Activated CD8-positive, alpha-beta memory T cell treated with anti-CD3 and anti-CD28 coated beads for 1 hour (primary cell): ENCODE measurements at places on chromosomes 16 and 17.

DNA sequence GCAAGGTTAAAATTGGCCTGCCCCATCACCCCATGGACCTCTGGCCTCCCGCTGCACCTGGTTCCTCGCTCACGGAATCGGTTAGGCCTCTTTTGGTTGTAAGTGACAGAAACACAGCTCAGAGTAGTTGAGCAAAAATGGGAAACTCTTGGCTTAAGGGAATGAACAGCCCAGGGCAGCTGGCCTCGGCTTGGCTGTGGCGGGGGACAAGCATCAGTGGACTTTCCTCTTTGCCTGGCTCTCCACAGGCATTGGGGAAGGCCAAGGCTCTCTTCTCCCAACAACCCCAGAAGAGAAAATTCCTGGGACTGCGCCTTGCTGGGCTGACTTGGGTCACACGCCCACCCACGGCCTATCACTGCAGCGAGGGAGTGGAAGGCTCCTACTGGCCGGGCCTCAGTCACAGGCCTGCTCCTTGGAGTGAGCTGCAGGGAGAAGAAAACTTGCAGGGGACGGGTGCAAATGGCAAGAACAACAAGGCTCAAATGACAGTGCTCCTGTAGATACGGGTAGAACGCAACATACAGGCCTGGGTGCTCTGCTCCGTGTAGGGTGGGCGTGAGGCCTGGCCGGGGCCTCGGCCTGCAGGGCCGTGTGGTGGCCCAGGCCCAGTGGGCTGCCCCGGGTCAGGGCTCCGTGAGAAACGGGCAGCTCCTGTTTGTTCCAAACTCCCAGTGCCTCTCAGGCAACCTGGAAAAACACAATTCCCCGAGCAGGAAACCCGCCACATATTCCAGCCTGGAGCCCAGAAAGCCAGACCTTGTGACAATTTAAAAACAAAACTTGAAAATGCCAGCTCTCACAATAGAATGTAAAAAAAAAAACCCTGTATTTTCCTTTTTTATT is 25.0 kb upstream of the ATP2A3 start:
- no peak for DNase-seq

DNA sequence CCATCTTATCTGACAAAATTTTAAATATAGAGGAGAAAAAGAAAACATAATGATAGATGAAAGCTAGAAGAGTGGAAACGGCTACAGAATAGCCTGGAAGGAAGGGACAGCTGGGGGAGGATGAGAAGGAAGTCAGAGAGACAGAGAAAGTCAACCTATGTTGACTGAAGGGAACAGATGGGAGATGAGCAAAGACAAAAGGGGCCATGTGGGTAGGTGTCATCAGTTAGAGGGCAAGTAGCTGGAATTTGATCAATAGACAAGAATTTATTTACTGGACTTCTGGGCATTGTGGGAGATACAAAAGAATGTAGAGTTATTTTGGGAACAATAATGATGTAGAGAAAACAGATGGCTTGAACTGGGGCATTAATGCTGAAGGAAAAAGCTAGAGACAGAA is 194.4 kb downstream of the ANKFN1 start:
- DNase-seq, result no peak

DNA sequence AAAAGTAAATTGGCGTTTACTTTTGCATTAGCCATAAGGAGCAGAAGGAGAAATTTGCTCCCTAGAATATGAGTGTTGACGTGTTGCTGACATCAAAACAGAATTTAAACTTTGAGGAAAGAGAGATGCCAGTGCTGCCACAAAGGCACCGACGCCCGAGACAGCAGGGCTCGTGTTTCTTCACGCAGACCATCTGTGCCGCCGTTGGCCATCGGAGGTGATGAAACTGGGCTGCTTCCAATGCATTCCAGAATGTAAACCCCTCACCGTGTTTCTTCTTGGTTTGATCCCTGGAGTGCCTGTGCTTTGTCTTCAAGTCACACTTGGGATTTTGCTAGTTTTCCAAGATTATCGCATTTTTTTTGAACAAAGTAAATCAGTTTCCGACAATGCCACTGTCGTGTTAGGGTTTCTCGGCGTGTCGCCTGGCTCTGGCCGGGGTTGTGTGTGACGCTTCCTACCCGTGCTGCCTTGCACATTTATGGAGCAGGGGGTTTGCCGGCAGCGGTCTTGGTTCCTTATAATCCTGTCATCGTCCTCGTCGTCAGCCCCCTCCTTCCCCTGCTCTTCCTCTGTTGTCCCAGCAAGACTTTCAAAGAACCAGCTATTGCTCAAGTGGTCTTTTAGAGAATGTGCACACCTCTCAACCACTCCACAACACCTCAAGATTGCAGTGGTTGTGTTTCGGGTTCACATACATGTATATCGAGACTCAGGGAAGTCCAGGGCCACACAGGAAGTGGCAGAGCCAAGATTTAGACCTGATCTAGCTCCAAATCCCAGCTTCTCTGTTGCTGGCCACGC is 103.9 kb downstream of the METRNL start:
- DNase-seq, result no peak

DNA sequence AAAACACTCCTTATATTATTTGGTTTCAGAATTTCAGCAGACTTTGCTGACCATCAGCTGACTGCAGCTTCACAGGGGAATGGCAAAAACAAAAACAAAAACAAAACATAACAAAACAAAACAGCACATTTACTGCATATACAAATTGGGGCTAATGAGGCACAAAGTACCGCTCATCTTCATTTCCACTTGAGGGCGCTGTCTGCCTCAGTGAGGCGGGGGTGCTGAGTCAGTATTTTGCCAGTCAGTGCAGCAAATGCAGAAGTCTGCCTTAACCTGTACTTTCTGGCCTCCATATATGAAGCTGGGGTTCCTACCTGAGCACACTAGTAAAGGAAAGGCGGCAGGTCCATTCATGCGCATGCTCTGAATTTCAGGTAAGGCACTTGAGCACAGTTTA is 13.5 kb upstream of the DYNLRB2 start:
- DNase-seq, result no peak

DNA sequence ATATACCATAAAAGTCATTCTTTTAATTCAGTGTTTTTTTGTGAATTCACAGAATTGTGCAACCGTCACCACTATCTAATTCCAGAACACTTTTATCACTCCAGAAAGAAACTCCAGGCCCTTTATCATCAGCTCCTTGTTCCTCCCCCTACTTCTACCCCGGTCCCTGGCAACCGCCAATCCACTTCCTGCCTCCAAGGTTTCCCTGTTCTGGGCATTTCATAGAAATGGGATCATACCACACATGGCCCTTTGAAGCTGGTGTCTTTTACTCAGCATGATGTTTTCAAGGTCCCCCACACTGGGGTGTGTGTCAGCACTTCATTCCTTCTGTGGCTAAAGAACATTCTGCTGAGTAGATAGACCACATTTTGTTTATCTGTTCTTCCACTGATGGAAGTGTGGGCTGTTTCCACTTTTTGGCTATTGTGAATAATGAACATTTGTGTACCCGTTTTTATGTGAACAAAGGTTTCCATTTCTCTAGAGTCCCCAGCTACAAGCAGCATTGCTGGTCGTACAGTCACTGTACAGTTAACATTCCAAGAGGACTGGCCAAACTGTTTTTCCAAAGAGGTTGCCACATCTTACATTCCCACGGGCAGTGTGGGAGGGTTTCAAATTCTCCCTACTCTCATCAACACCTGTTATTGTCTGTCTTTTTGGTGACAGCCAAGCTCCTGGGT is 75.8 kb upstream of the ZNF469 start:
- DNase-seq, result no peak

GRCh38 chr16:4610011-4611005 is 4.4 kb downstream of the UBALD1 start:
- no peak for DNase-seq

GRCh38 chr17:20934288-20934687 is 108.5 kb downstream of the USP22 start:
- DNase-seq, result no peak

GRCh38 chr17:83057793-83058265 is 21.6 kb upstream of the METRNL start:
- no peak for DNase-seq

DNA sequence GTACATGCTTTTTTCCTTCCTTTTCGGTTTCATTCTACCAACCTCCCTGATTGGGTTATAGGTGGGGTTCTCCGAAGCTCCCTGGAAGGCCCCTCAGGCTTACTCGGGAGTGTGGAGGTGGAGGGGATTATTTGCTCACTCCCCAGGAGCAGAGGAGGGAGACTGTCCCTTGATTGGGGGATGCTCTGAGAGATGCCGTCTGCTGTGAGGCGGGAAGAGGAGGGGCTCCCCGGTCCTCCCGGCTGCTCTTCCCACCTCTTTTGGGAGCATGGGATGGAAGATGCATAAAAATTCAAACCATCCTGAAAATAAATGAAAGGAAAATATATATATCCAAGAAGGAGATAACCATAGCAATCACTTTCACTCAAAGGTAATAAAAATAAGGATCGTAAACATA is 16.1 kb upstream of the RPTOR start:
- no peak for DNase-seq

DNA sequence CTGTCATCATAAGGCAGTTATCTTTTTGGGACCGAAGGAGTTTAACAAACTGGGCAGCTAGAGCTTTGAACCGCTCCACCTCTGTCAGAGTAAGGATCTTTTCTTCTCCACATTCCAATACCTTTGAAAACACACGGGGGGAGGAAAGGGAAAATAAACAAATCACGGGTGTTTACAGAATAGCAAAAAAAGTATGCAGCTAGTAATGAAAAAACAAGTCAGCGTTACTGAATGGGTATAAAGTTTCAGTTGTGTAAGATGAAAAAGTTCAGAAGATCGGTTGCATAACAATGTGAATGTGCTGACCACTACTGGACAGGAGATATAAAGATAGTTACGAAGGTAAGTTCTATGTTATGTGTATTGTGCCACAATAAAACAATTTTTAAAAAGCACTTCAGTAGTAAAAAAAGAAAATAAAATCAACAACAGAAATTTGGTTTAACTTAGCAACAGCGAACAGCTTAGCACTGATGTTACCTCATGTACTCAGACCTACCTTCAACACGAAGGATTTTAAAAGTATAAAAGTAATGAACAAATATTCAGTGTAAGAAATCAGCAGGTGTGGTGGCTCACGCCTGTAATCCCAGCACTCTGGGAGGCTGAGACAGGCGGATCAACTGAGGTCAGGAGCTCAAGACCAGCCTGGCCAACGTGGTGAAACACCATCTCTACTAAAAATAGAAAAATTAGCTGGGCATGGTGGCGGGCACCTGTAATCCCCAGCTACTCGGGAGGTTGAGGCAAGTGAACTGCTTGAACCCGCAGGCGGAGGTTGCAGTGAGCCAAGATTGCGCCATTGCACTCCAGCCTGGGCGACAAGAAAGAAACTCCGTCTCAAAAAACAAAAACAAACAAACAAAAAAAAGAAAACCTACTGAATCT is 34.3 kb downstream of the MARF1 start:
- DNase-seq, result no peak

GRCh38 chr16:68328860-68329390 is 18.1 kb downstream of the PRMT7 start:
- no peak for DNase-seq

- no peak for DNase-seq
These were observed 82.2 kb downstream of the SPECC1 start for GRCh38 chr17:20091174-20092029.

DNA sequence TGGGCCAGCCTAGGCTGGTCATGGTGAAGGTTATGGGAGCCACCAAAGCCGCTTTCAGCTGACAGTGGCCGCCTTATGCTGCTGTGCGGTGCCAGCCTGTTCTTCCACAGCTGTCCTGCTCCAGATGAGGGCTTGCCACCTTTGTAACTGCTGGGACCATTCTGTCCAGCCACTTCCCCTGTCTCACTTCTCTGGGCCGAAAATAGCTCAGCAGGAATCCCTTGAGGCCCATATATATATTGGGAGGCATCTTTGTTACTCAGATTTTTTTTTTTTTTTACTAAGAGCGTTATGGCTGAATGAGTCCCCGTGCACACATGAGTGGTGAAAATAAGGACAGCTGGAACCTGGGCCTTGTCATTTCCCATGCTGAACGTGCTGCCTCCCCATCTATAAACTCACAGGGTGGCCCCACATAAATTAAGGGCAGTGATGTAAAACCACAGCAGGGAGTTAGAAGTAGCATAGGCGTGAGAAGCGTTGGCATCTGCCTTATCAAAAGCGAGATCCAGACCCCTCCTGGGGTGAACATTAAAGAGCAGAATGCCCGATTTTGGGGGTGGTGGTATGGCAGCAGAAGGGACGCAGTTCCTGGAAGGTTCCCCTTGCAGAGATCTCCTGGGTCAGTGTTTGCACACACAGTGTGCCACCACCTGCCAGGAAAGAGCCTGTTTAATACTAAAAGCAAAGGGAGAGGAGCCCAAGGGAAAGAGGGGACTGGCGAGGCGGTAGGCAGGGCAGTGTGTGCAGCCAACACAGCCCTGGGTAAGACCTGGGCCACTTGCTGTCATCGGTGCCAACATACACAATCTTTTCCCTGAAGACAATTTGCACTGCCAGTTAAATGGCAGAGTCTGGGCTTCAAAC is 57.8 kb downstream of the USP43 start:
- no peak for DNase-seq

- no peak for DNase-seq
These were observed 447.6 kb upstream of the PSMD7 start for GRCh38 chr16:73848993-73849392.

DNA sequence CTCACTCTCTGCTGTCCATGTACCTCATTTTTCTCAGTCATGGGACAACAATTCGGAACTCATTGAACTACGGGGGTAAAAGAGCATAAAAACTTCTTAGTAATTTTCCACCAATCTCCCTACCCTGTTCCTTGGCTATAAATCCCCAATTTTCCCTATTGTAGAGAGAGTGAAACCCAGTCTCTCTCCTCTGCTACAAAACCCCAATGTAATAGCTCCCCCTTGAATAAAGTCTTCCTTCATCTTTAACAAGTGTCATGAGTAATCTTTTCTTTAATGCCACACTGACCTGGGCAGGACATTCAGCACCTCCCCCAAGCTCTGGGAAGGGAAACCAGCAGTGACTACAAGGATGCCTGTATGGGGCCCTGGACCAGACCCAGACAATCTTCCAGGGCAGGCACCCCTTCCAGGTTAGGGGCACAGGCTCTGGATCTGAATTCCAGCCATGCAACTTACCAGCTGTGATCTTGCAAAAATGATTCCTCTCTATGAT is 10.2 kb upstream of the EIF1 start:
- no peak for DNase-seq

DNA sequence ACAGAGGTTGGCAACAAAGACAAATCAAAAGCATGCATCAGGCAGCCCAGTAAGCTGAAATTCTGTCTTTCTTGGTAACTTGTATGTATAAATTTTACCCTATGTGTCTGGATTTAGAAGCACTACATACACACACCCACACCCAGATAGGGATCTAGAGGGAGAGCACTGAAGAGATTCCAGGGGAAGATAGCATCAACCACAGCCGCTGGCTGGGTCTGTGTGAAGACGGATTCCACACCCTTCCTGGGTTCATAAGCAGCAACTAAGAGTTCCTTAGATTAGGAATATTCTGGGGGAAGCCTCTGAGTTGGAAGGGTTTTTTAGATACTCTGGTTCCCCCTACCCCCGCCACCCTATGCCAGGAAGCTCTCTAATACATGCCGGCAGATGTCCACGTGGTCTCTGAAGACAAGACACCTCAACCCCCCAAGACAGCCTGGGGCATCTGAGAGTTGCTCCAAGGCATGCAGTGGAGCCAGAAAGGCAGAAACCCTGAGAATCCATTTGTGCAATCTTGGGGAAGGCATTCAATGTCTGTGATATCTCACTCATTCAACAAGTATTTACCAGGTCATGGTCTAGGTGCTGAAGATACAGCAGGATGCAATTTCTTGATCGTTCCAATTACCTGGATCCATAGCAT is 86.4 kb downstream of the NOG start:
- no peak for DNase-seq

GRCh38 chr16:15032547-15033308 is 23.1 kb downstream of the NTAN1 start:
- DNase-seq, result no peak
